ENCODE measurements at places on chromosomes 4 and X. TPM values are rescaled to one million over a fixed set of nuclear protein-coding genes. Genes with fewer than 3 reads are reported as not detected.

The FAM156B gene
- total RNA-seq = 22.0 TPM

The HERC5 gene
- total RNA-seq = 2.4 TPM

The DOK7 gene
- under 0.01 TPM for total RNA-seq

The TMPRSS11A gene
- total RNA-seq = not detected

The ZNF711 gene
- 102 TPM for total RNA-seq

The ASB9 gene
- total RNA-seq = 0.82 TPM

The PABPC5 gene
- total RNA-seq = 14.3 TPM

Measured in frontal cortex (tissue), 4 donors.